ENCODE measurements at places on chromosomes 6 and 20. TPM values are rescaled to one million over a fixed set of nuclear protein-coding genes. Genes with fewer than 3 reads are reported as not detected.

KCNK16 gene
- polyA plus RNA-seq, result not detected

PXDC1 gene
- polyA plus RNA-seq, result 17.3 TPM

DNA sequence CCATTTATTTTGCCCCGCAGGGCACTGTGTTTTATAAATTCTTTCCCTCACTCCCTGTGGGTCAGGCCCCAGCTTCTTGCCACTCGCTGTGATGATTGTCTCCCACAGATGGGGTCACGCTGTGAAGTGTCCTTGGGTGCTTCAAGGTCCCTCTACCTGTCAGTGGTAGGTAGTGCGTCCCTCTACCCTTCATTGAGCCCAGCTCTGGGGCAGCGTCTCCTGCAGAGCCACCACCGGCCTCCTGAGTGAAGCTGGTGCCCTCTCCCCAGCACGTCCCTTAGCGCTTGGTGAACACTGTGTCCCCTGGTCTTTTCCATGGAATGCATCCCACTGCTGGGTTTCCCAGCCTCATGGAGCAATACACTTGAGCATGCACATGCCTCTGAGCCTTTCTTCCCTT is 108.2 kb downstream of the NRN1 start:
- DNase-seq, result no peak

- no peak for DNase-seq
Observed at GRCh38 chr6:141788096-141788495, 344.6 kb upstream of the GJE1 start.

Data from renal pelvis (tissue), 12 donors.